ENCODE measurements at places on chromosomes 1 and 21.

DNA sequence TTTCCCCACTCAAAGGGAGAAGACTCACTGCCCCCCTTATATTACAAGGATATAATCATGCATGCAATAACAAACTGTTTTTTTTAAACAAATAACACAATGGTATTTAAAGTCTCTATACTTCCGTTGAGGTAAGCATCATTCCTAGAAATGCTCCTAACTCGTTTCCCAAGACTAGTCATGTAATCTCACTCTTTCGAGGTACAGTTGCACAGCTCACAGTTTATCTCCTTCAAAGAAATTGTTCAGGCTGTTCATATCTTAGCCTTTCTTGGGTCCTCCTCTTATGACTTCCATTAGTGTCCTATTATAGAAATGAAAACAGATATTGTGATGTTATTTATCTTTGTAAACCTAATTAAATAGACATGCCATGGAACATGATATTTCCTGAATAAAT, 705.0 kb downstream of the KCNT2 start:
- no peak for DNase-seq

DNA sequence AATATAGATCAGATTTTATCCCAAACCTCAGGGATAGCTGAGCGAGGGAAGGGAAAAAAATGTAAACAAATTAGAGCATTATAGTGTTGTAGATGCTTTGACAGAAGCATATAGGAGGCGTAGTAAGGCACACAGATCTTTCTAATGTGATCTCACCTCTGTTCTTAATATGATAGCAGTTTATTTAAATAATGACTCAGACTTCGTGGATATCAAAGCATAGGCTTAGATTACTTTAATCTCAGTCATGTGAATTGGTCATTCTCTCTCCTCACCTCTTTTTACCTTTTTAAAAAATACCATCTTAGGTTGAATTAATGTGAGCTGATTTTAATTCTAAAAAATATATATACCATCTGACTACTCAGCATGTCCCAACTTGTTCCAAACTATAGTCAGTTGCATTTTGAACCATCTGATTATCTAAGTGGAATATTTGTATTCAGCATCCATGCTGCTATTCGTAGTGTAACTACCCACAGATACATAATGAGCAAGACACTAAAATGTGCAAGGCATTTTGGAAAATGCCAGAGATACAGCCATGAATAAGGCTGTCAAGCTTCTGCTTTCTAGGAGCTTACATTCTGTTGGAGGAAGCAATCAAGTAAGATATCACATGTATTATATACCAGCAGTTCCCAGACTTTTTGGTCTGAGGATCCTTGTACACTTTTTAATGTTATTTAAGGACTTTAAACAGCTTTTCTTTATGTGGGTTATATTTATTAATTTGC, 76.7 kb downstream of the OSBPL9 start:
- peak; percentile 36 for DNase-seq

- DNase-seq: no peak
Observed at GRCh38 chr1:43622901-43623780, 26.8 kb upstream of the KDM4A start.

- DNase-seq: no peak
Observed at GRCh38 chr1:9559673-9560072, 20.4 kb downstream of the SLC25A33 start.

DNA sequence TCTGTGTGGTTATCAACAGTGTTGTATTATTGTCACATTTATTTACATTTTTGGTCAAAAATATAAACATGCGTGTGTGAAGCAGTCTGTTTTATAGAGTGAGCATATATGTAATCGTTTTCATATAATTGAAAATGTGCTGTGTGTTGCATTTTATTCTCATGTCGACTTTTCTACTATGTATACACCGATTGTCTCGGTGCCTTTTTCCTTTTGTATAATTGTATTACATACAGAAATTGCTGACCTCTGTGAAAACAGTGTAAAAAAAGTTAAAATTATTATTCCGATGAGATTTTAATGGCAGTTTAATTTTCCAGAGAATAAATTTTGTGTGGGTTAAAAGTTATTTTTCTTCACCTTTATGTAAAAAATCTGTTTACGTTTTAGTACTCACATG, 62.4 kb upstream of the SERTAD4 start:
- DNase-seq: no peak

DNA sequence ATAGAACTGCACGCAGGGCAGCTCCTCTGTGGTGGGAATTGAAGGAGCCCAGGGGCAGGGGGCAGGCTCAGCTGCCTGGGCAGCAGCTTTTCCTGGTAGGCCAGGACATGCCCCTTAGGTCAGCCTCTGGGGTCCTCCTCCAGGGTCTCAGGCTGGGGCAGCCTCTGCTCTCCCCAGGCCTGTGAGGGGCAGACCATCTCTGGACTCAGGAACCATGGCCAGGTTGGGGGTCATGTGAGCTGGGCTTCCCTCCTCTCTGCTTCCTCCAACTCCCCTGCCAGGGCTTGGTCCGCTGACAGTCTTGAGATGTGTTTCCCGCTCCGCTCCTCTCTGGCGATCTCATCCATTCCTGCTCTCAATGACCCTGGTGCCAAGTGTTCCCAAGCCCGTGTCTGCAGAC, 5.7 kb downstream of the C1orf210 start:
- no peak for DNase-seq

DNA sequence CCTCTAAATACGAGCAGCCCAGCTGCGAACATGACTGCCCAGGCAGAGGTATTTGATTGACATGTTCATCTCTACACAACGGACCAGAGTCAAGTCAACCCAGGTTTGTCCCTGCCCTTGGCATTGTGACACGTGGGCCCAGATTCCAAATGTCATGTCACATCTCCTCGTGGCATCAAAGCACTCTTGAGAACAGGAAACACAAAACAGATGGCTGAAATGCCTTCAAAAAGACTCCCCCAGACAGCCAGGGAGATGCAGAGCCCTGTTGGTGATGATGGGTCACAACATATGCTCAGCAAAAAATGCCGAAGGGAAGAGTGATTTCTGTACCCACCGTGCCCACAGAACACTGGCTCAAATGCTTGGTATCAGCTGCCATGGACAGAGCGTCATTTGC, 337.8 kb upstream of the DAB1 start:
- no peak for DNase-seq

DNA sequence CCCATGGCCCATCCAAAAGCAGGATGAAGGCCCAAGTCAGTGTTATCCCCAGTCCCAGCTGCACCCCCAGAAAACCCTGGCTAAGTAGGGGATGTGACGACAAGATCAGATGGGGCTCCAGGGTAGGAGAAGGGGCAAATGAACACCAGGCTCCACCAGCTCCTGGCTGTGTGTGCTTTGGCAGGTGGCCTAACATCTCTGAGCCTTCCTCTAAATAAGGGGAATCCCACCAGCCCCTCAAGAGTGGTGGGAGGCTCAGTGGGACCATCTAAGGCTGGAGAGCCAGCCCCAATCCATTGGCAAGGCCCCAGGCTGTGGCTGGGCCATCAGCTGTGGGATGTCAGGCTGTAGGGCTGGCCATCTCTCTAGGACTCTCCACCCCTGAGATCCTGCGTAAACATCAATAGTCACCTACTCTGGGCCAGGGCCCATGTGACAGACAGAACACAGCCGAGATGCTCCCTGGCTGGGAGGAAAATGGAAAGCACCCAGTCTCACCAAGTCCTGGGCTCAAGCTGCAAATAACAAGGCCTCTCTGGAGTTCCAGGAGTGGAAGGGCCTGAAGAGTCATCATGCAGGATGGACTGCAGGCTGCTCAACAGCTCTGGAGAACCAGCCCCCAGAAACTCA, 7.5 kb downstream of the SDC3 start:
- no peak for DNase-seq

DNA sequence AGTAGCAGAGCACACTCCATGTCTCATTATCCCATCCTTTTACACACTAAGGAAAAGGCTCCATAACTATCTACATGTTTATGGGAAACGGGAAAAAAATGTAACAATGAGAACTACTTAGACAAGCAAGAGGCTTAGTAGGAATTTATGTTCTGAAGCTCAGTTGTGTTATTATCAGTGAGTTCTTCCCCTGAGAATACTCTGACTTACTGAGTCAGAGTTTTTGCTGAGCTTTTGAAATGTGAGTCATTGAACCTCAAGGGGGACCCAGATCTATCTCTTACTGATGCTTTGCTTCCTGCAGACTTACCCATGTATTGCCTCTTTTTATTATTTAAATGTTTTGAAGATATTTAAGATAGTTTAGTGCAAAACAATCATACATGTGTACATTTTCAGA, 20.1 kb downstream of the CFHR5 start:
- DNase-seq: peak; percentile 34

DNA sequence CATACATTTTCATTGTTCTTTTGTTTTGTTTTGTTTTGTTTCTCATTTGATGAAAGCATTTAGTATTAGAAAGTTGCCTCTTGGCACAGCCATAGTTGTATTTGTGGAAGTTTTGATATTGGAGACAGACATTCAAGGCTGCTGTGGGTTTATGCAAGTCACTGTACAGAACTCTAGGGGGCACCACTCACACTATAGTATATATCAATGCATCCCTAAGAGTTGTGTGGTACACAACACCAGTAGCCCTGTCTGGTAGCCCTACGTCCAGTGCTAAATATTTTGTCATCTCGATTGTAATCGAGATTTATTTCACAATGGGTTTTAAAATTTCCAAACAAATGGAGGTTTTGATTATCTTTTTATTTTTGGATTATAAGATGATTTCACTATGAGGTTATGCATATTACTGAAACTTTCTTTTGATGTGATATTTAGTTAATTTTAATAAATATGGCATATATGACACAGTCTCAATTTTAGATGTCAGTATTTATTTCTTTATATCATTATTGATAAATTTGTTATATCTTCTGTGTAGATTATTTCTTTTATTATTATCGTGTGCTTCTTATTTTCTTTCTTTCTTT, 112.2 kb downstream of the NR5A2 start:
- peak; percentile 72 for DNase-seq

GRCh38 chr21:42621819-42622177, 31.6 kb upstream of the PDE9A start:
- DNase-seq: no peak

DNA sequence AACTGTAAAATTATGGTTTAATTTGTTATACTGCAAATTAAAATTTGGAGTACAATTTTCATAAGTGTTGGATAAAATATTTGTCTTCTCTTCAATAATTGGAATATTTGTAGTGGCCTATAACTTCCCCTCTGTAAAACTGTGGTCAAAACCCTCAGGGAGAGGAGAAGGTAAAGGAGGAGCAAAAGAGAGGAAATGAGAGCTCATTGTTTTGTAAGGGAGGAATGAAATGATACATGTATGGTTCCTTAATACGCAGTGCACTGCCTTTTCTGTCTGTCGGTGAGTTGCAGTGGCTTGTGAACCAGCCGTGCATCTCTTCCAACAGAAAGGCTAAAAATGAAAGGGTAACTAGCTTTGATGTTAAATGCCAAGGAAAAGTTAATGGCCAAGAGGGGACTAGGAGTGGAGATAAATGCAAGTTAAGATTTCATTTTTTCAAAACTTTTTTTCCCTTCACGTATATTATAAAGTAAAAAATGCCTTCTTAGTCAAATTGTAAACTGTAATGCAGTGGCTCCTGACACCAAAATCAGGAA, 26.4 kb downstream of the LRRC8D start:
- DNase-seq: no peak

- DNase-seq: no peak
Observed at GRCh38 chr1:231679109-231679508, 52.5 kb downstream of the DISC1 start.

DNA sequence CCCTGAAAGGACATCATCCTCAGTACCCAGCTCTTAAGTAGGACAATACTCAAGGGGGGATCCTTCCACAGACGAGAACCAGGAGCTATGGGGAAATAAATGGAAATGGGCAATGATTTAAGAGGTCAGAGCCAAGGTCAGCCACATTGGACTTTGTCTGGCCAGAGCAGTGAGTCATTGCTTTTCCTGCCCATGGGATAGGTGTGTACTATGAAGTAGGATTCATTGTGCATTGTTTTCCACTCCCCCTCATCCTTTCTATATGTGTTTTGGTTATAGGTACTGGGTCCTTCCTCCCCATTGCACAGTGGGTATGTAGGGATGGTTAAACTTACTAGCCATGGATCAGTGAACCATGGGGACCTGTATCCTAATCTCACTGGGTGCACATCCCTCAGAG, 328.9 kb upstream of the USP25 start:
- DNase-seq: no peak

DNA sequence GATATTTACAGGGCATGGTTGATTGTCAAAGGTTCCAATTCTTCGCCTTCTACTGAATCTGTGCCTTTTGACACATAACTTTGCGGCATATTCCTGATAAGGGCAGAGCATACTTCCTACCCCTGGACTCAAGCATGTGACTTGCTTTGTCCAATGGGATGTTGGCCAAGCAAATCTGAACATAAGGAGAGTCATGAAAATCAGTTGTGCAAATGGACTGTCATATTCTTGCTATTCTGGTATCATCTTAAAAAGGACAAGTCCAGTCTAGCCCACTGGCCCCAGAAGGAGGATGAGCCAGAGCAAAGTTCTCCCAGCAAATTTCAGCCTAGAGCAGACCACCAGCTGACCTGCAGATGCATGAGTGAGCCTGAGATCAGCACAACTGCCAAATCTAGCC, 41.0 kb upstream of the MUTYH start:
- DNase-seq: peak; percentile 71

GRCh38 chr1:245858022-245858721, 648.9 kb downstream of the SMYD3 start:
- no peak for DNase-seq

- peak; percentile 61 for DNase-seq
Observed at GRCh38 chr1:89855413-89856123, 34.7 kb downstream of the LRRC8D start.

DNA sequence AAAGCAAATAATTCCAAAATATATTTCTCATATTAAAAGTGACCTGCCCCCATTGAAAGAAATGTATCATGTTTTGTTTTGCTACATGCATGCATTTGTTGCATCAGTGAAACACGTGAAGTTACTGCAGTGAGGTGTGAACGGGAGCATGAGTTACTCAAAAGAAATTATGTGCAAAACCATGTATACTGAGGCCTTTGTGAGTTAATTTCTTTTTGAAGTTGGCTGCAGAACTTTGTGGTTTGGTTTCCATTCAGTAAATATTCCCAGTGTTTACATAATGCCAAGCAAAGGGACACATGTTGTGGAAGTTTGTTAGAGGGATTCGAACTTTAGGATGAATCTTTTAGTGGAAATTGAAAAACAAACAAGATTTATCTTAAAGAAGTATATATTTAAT, 619.4 kb upstream of the ADAMTS5 start:
- DNase-seq: no peak

- DNase-seq: peak; percentile 19
Observed at GRCh38 chr1:117537291-117537920, 68.4 kb upstream of the TENT5C start.

- no peak for DNase-seq
Observed at GRCh38 chr1:247210062-247210375, 38.2 kb upstream of the ZNF124 start.

DNA sequence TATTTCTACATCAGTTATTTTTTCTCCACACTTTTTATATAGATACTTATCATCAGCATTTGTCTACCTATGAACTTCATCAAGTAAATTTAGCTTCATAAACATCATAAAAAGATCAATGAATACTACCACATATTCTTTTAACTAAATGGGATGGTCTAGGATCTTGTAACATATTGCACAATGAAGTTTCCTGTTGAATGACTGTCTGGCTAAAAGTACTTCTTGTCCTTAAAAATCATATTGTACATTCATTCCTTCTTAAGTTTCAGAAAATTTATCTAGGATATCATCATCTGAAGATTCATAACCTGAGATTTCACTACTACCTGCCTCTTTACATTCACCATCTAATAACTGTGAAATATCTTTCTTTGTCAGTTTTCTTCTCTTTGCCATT, 69.0 kb downstream of the MAGI3 start:
- no peak for DNase-seq

- no peak for DNase-seq
Observed at GRCh38 chr21:35144978-35145377, 95.9 kb upstream of the RUNX1 start.

GRCh38 chr1:18142471-18142870, 34.9 kb downstream of the IGSF21 start:
- no peak for DNase-seq

All from RWPE1 (cell line).